ENCODE measurements at places on chromosomes 4 and X.
A peak's percentile ranks its signal among the peaks of the same experiment; 100 is the strongest.

DNA sequence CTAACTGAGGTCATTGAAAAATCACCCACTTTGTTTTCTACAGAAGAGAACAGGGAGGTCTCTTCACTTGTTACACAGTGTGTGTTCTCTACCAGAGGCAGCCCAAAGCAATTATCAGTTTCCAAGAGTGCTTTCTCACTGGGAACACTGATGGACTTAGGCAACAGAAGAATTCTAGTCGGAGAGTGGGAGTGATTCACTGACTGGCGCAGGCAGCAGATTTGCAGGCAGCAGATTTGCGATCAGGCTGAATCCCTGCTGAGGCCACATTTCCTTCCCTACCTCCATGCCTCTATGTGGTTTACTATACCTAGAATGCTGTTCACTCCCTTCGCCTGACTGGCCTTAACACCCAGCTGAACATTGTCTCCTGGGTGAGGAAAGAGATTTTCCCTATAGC, 6.6 kb downstream of the OCIAD2 start:
- H3K27ac ChIP-seq = no peak overlapping the region
- DNase-seq = no peak
- H3K4me1 ChIP-seq = no peaks in the 10 kb centered on the region
- no peak overlapping the region for H3K4me3 ChIP-seq

GRCh38 chr4:87097075-87097474, 123.3 kb downstream of the KLHL8 start:
- H3K4me3 ChIP-seq = no peak overlapping the region
- H3K27me3 ChIP-seq = no peaks in the 10 kb centered on the region
- H3K36me3 ChIP-seq = no peaks in the 10 kb centered on the region
- no peak for DNase-seq

GRCh38 chrX:155983326-155983725, 14.2 kb upstream of the IL9R start:
- H3K27me3 ChIP-seq = no peaks in the 10 kb centered on the region
- H3K4me1 ChIP-seq = no peaks in the 10 kb centered on the region
- no peak for DNase-seq
- H3K36me3 ChIP-seq = no peaks in the 10 kb centered on the region

DNA sequence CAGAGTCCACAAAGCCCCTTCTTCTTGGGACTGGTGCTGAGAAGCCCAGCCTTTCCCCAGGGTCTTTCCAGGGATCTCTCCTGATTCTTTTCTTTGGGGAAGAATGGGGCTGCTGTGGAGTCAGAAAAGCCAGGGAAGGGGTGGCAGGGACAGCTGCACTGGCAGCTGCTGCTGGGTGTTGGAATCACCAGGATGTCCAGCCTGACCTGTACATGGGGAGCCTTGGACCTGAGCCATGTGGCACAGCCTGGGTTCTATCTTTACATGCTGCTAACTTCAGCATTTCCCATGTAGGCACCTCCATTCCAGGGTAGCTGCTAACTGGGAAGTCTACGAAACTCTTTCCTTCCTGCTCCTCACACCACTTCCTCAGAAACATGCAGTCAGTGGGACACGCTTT, 36.0 kb downstream of the MED28 start:
- DNase-seq = no peak
- H3K4me3 ChIP-seq = no peak overlapping the region

- no peak for DNase-seq
- H3K4me1 ChIP-seq = no peaks in the 10 kb centered on the region
- no peak overlapping the region for H3K4me3 ChIP-seq
- no peak overlapping the region for H3K27ac ChIP-seq
Measured at GRCh38 chrX:20951016-20951810, 423.0 kb upstream of the CNKSR2 start.

GRCh38 chrX:5155301-5155700, 1073.4 kb downstream of the NLGN4X start:
- H3K4me3 ChIP-seq = no peak overlapping the region
- no peaks in the 10 kb centered on the region for H3K4me1 ChIP-seq
- H3K36me3 ChIP-seq = no peaks in the 10 kb centered on the region
- H3K27ac ChIP-seq = no peak overlapping the region

GRCh38 chr4:153592064-153592463, 92.0 kb upstream of the TLR2 start:
- no peaks in the 10 kb centered on the region for H3K27me3 ChIP-seq
- no peak for DNase-seq
- H3K4me1 ChIP-seq = no peaks in the 10 kb centered on the region
- no peak overlapping the region for H3K27ac ChIP-seq

DNA sequence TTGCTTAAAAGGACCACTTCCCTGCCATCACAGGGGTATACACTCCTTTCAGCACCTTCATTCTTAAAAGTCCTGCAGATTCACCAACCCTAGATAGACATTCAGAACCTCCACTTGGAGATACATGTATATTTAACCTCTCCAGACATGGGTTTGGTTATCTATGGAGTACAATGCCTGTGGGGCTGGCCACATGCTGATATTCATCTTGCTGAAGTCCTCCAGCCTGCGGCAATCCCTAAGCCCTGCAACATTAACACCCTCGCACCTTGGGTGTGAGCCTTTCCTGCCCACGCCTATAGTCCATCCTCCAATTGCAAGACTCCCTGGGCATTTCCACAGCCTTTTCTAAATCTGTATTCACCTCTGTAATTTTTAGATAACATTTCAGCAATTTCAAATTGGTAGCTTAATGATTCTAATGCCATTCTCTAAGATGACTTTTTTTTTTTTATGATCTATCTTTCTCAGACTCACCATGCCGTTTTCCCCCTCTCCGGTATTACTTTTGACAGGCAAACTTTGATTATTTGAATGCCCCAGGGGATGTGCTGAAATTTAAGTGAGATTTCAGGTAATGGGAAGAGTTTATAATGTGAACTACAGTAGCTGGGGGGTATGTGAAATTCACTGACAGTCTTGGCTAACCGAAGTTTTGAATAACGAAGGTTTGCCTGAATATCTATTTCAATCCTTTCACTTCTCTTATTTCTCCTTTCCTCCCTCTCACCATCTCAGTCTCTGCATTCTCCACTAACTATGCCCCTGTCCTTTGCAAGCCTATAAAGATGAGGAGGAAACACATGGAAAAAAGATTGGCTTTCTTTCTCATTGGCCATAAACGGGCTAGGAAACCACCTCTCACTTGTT, 24.1 kb downstream of the CCDC149 start:
- no peak overlapping the region for H3K27ac ChIP-seq
- no peak for DNase-seq
- no peaks in the 10 kb centered on the region for H3K4me1 ChIP-seq
- H3K4me3 ChIP-seq = no peak overlapping the region
- H3K36me3 ChIP-seq = peaks cover 2% of the 10 kb centered on the region

GRCh38 chr4:8403976-8404375, 36.5 kb downstream of the ACOX3 start:
- no peaks in the 10 kb centered on the region for H3K4me1 ChIP-seq
- H3K36me3 ChIP-seq = no peaks in the 10 kb centered on the region
- DNase-seq = no peak
- H3K27ac ChIP-seq = no peak overlapping the region

- no peaks in the 10 kb centered on the region for H3K36me3 ChIP-seq
- no peaks in the 10 kb centered on the region for H3K27me3 ChIP-seq
- H3K4me3 ChIP-seq = no peak overlapping the region
Measured at GRCh38 chr4:178838776-178839175, 1396.5 kb upstream of the AGA start.

GRCh38 chrX:119015407-119016237, 41.2 kb downstream of the LONRF3 start:
- no peak overlapping the region for H3K4me3 ChIP-seq
- H3K36me3 ChIP-seq = peaks cover 6% of the 10 kb centered on the region
- no peak overlapping the region for H3K27ac ChIP-seq

DNA sequence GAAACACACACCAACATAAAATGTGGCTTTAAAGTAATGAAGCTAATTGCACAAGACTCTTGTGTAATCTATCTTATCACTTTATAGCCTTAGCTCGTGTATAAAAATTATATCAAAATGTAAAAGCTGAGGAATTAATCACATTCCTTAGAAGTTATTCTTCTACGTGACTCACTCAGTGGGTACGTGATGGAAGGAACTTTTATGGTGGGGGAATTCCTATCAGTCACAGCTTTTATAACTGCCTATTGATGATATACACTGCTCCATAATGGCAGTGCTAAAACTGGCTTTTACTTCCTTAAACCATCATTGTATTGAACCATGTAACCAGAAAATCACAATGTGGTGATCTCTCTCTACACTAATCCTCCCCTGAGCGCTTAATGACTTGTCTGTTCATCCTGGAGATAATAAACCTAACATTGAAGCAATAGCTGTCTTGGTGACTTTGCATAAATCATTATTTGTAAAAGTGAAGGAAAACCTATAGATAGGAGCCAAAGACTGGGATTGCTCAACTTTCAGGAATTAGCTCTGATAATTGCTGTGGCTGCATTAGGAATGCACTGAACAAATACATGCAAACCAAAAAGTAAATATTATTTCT, 276.7 kb downstream of the GBA3 start:
- no peaks in the 10 kb centered on the region for H3K27me3 ChIP-seq
- H3K36me3 ChIP-seq = no peaks in the 10 kb centered on the region
- no peak for DNase-seq
- no peak overlapping the region for H3K4me3 ChIP-seq
- H3K27ac ChIP-seq = no peak overlapping the region
- H3K4me1 ChIP-seq = no peaks in the 10 kb centered on the region

DNA sequence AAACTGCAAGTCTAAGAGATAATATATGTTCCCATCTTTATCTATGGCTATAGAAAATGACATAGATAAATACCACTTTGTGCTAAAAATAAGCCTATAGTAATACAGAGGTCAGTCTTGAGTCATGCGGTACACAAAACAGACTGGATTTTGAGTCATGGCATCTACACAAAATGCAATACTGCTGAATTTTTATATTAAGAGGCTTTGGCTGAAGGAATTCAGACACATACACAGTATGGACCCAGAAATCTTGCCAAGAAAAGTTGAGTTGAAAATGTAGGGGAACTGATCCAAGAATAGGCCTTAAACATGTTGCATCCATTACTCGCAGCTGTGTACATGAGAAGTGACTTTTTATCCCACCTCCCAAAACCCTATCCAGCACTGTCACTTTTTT, 184.4 kb downstream of the TENM3 start:
- DNase-seq = no peak
- H3K27me3 ChIP-seq = no peaks in the 10 kb centered on the region
- no peak overlapping the region for H3K4me3 ChIP-seq
- no peaks in the 10 kb centered on the region for H3K36me3 ChIP-seq

DNA sequence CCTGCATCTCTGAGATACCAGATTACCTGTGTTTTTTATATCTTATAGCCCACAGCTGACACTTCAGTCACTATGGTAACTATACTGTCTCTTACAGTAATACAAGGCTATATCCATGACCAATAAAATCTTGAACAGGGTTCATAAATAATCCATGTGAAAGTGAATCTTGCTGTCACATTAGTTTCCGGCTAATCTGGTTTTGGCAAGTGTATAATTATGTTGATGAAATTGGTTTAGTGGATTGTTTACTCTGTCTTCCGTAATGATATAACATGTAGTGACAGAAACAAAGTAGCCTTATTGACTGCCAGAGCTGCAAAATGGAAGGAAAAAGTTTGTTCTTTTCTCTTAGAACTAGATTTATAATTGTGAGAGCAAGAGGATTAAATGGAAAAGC, 686.6 kb upstream of the PABPC4L start:
- DNase-seq = no peak
- no peak overlapping the region for H3K4me3 ChIP-seq
- no peaks in the 10 kb centered on the region for H3K4me1 ChIP-seq
- no peaks in the 10 kb centered on the region for H3K27me3 ChIP-seq
- no peaks in the 10 kb centered on the region for H3K36me3 ChIP-seq
- H3K27ac ChIP-seq = no peak overlapping the region

GRCh38 chr4:123743848-123744247, 347.3 kb downstream of the SPRY1 start:
- no peak overlapping the region for H3K27ac ChIP-seq
- H3K36me3 ChIP-seq = no peaks in the 10 kb centered on the region
- H3K27me3 ChIP-seq = no peaks in the 10 kb centered on the region
- no peaks in the 10 kb centered on the region for H3K4me1 ChIP-seq
- H3K4me3 ChIP-seq = no peak overlapping the region

- no peaks in the 10 kb centered on the region for H3K4me1 ChIP-seq
- H3K27ac ChIP-seq = no peak overlapping the region
- DNase-seq = peak; percentile 51
- no peaks in the 10 kb centered on the region for H3K36me3 ChIP-seq
- H3K4me3 ChIP-seq = no peak overlapping the region
Measured at GRCh38 chrX:21745756-21746155, 12.2 kb downstream of the SMPX start.

DNA sequence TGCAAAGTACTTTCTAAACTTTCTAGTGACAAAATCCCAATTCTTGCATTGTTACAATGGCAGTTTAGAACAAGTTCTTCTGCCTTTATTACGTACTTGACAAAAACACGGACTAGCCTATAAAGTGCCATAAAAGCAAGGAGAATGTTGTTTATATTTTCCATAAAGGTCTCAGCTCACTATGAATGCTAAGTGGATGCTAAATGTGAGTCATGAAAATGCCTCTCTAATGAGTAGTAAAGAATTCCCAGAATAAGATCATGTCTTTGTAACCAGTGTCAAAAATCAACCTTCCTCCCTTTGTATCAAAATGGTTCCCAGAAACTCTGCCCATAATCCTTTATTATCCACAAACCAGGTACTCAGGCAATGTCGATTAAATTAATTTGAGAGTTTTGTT, 539.8 kb upstream of the SLIT2 start:
- no peaks in the 10 kb centered on the region for H3K4me1 ChIP-seq
- no peaks in the 10 kb centered on the region for H3K36me3 ChIP-seq
- H3K4me3 ChIP-seq = no peak overlapping the region

DNA sequence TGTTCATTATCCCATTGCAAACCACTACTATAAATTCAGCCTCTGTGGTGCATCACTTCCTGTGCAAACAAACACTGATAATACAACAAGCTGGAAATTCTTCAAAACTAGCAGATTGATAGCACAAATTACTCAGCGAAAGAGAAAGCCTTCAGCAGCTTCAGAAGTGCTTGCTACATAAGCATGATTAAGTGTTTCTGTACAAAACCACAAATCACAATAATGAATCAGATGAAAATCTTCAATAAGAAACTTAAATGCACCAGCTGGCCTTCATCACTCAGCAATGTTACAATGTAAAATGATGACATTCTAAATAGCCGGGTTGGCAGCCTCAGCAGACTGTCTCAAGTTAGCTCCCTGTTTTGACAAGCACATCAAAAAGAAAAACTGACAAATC, 262.2 kb downstream of the SPOCK3 start:
- H3K27me3 ChIP-seq = no peaks in the 10 kb centered on the region
- no peaks in the 10 kb centered on the region for H3K36me3 ChIP-seq
- no peak overlapping the region for H3K27ac ChIP-seq
- H3K4me1 ChIP-seq = no peaks in the 10 kb centered on the region
- H3K4me3 ChIP-seq = no peak overlapping the region

- no peaks in the 10 kb centered on the region for H3K27me3 ChIP-seq
- no peaks in the 10 kb centered on the region for H3K4me1 ChIP-seq
- H3K36me3 ChIP-seq = no peaks in the 10 kb centered on the region
- no peak overlapping the region for H3K4me3 ChIP-seq
- DNase-seq = no peak
- H3K27ac ChIP-seq = no peak overlapping the region
Measured at GRCh38 chr4:127776620-127777019, 5.5 kb upstream of the HSPA4L start.
